Daoy (cell line): ENCODE measurements at places on chromosomes 11 and 22. TPM values are rescaled to one million over a fixed set of nuclear protein-coding genes. Genes with fewer than 3 reads are reported as not detected.

Gene C11orf24
- total RNA-seq = 32.2 and 46.7 TPM in 2 replicates

Gene CD6
- 0.06 and 0.46 TPM in 2 replicates for total RNA-seq

Gene KRTAP5-7
- not detected in 2 replicates for total RNA-seq

Gene TPH1
- total RNA-seq = 0.06 and 5.6 TPM in 2 replicates

Gene GVQW3
- total RNA-seq = 0.34 and 0.57 TPM in 2 replicates

Gene FDXACB1
- total RNA-seq = 3.5 and 4.7 TPM in 2 replicates

Gene OR2D2
- total RNA-seq = not detected in 2 replicates

GRCh38 chr11:127965939-127966668 lies 621.3 kb downstream of the ETS1 start:
- DNase-seq = no peak

DNA sequence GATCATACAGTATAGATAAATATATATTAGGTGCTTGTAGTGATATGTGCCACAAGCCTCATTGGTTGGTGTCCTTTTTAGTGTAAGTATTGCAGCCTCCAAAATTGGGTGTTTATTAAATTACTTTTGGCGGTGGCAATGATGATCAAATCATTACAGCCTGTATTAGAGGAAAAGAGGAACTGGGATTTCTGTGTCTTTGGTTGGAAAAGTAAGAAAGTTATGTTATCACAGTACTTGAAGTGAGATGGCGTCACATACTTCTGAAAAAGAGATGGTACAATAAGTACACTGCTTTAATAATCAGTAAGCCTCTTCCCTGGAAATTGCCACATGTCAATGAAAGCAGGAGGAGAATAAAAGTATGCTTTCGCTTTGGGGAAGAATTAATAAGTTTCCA lies 523 bp upstream of the MPZL3 start:
- no peak for DNase-seq

GRCh38 chr11:10641912-10642697 lies 51.5 kb downstream of the IRAG1 start:
- no peak for DNase-seq

GRCh38 chr22:46009730-46010129 lies 32.8 kb upstream of the WNT7B start:
- DNase-seq = no peak

DNA sequence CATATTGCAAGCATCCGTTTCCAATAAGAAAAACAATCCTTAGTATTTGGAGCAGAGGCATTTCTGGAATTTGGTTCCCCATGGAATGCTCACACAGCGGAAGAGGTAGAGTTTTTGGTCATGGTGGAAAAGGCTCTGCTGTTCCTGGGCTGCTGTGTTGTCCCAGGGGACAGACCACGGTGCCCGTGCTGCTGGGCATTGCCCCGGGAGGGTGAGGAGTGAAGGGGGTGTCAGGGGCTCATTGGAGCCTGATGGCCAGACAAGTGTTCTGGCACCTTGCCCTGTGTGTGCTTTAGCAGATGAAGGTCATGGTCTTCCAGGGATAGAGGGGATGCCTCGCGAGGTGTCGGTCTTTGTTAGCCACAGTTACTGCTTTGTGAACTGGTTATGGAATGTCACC lies 61.2 kb downstream of the MPPED1 start:
- no peak for DNase-seq

- peak; percentile 80 for DNase-seq
These were observed 21.1 kb downstream of the SERPINH1 start for GRCh38 chr11:75582895-75583717.

GRCh38 chr11:16793511-16793910 lies 55.1 kb downstream of the C11orf58 start:
- no peak for DNase-seq

GRCh38 chr11:102287964-102288724 lies 29.1 kb upstream of the BIRC3 start:
- DNase-seq = peak; percentile 60

DNA sequence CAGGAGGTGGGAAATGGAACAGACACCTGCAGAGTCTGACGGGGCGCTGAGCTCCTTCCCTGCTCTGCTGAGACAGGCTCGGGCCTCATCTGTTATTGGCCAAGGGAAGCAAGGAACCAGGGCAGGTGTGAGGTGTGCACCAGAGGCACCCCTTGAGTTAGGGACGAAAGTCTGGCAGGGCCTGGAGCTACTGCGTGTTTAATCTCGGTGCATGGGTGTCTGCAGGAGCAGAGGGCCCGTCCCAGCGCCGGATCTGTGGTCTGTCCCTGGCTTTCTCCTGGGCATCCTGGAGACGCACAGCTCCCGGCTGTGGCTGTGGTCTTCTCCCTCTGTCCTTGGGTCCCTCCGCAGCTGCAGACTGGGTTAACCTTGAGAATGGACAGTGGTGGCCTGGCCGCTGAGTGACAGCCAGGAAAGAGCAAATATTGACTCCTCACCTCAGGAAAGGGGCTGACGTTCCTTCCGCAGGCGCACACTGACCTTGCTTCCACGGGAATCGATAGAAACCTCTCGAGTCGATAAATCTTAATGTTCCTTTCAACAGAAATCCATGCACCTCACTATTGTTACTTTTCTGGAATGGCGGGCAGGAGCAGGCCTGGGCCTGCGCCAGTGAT lies 975.6 kb downstream of the BRD1 start:
- DNase-seq = no peak

- DNase-seq = no peak
These were observed 149.4 kb downstream of the SNX19 start for GRCh38 chr11:130766650-130767565.

DNA sequence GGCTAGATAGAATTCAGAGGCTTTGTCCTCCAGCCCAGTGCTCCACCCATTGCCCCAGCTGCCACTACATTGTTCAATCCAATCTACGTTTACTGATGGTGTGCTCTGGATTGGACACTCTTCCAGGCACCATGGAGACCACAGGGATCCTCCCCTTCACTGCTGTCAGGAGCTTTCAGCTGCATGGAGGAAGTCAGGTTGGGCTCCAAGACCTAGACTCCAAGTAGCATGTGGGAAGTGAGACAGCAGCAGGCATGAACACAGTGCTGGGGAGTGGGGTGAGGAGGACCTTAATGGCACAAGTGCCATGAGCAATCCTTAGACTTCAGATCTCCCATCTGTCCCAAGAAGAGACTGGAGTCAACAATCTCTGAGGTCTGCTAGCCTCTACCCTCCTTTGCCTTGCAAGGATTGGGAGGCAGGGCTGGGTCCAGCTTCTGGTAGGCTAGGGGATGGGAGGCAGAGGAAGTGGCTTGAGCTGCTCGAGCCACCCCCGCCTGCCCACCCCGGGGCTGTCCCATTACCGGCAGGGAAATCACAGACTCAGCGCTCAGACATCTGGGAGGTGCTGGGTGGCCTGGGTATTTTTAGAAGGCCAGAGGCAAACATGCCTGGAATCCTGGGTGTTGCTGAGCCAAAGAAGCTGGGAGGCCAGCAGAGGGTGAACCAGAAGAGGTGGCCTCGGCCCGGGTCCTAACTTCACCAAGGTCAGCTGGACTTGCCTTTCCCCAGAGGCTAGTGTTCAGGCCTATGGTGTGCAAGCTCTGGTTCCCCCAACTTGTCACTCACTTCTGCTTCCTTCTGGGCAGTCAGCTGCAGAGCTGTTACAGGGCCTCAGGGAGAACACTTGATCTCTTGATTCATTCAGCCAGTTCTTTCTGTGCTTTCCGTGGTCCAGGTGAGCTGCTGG lies 15.2 kb upstream of the FCHSD2 start:
- DNase-seq = peak; percentile 45

DNA sequence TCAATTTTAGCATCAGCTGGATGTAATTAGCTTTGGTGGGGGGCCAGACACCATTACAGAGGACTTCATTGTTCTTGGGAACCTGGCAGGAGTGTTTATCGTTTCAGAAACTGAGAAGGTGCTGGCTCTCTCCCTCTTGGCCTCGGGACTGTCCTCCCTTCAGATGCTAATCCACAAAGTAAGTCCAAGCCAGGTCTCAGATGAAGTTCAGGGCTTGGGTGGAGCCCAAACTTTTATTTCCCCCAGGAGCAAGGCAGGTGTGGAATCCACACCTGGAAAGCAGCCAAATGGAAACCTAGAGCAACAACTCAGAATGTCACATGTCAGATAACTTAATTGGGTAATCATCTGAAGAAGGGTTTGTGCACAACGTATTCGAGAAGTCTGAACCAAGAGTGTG lies 119.2 kb downstream of the ME3 start:
- no peak for DNase-seq

DNA sequence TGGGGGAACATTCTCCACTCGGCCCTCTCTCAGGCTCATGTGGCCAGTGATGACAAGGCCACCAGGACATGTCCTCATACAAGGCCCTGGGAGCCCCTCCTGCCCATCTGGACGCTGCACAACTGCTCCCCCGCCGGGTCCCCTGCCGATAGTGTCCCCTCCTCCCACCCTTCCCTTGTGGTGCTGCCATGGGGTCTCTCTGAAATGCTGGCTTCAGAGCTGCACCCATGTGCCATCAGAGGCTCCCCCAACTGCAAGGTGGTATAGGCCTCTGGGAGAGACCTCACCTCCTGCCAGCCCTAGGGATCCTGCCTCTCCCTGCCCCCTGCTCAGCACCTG lies 113.0 kb downstream of the KCNQ1OT1 start:
- peak; percentile 1 for DNase-seq
